ENCODE measurements at places on chromosomes 13 and 19.
A peak's percentile ranks its signal among the peaks of the same experiment; 100 is the strongest.

DNA sequence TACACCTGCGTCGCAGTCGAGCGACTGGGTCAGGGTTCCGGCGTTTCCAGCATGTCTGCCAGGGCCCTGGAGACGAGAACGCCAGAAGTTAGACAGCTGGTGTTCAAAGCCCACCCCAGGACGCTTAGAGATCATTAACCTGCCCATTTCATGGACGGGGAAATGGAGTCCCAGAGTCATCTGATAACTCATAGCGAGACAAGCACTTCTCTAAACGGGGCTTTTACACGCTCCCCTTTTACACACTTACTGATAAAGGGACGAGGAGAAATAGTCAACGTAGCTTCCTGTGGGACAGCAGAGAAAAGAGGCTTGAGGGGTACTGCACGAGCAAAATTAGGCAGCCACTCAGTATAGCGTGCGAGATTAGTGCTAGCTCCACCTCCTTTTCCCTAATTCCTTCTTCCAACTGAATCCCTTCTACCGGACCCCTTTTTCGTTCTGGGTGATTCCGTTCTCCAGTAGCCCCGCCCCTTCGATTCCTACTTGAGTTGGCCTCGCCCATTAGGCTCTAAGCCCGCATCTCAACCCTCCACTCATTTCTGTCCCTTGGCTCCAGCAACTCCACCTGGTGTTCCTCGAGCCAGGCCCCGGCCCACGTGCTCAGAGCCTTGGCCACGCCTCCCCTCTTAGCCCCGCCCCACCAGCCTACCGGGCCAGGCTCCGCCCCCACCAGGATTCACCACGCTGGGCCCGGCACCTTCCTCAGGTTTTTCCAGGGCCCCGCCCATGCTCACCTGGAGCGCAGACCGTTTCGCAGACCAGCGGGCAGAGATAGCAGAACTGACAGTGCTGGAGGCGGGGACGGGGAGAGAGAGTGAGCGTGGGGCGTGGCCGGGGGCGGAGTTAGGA is 3.7 kb downstream of the HRC start:
- DNase-seq = peak; percentile 99

- DNase-seq = no peak
These were observed 62.3 kb downstream of the ZNF627 start for GRCh38 chr19:11659612-11660011.

DNA sequence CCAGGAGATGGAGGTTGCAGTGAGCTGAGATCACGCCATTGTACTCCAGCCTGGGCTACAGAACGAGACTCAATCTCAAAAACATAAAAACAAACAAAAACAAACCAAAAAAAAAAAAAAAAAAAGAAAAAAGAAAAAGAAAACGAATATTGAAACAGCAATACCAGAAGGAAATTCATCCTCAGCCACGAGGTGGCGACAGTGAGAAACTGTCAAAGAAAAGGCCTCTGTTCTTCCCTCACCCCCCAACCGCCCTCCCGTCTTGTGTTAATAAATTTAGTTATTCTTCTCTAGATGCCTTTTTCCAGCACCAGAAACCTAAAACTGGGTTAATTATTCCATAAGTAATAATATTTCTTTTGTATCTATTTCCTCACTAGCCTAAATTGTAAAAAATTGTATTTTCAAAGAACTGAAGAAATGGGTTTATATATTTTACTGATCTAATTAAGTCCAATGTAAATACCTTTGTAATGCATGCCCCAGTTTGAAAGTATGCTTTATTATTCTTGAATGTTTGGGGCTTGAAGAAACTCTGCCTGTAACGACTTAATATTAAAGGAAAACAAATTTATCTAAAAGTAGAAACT is 38.6 kb downstream of the LIG4 start:
- DNase-seq = no peak

DNA sequence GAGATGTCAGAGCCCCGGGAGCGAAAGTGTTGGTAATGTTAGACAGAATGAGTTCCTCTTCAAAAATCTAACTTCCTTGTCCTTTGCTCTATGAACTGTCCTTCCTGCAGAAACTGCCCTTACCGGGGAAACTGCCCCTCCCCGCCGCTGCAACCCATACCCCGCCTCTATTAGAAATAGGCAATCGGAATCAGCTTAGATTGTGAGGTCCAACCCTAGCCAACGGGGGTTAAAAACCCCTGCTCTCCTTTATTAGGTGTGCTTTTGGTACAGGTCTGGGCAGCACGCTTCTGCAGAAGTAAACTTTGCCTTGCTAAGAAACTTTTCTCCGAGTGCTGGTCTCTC is 11.5 kb upstream of the CAPNS1 start:
- no peak for DNase-seq

DNA sequence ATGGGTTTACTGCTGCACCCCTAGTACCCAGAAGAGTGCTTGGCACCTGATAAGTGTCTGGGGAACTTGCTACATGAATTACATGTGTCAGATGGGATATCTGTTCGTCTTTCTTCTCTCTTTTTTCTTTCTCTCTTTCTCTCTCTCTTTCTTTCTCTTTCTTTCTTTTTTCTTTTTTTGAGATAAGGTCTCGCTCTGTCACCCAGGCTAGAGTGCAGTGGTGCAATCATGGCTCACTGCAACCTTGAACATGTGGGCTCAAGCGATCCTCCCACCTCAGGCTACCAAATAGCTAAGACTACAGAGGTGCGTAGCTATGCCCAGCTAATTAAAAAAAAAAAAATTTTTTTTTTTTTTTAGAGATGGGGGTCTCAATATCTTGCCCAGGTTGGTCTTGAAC is 6.1 kb downstream of the CADM4 start:
- no peak for DNase-seq
